ENCODE measurements at places on chromosomes 1 and 21.
A peak's percentile ranks its signal among the peaks of the same experiment; 100 is the strongest.

- DNase-seq = no peak
These were observed 43.0 kb upstream of the PSEN2 start for GRCh38 chr1:226827458-226827857.

DNA sequence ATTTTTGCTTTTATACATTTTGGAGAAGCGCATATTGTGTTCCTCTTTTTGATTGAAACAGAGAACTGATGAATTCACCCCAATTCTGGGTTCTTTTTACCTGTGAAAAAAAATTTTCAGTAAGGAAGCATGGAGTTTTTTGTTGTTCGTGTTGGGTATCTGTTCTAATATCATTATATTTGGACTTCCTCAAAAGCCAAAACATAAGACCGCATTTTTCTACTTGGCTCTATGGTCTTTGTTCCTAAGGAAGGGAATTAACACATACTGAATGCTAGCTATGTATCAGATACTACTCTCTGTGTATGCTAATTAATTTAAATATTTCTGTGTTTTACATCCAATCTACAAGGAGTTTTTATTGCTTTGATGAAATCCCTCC lies 12.9 kb downstream of the EPB41 start:
- no peak for DNase-seq

GRCh38 chr21:37532868-37533780 lies 166.6 kb downstream of the DYRK1A start:
- DNase-seq = peak; percentile 61

DNA sequence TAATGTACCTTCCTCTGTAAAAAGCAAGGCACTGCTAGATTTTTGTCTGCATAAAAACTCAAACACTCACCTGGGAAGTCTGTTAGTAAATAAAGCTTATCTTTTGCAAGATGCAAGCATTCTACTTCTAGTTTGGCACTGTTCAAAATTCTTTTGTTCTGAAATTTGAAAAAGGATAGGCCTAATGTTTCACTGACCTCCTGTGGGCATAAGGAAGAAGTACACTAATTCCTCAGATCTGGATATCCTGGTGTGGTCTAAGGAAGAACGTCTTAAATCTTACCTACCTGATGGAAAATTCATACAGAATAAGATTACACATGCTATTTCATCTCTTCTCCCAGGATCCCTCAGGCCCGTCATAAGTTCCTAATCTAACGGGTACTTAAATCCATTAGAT lies 93.5 kb upstream of the CAMK1G start:
- DNase-seq = peak; percentile 25

- no peak for DNase-seq
These were observed 14.3 kb downstream of the ZNF670 start for GRCh38 chr1:247064304-247064703.

GRCh38 chr1:229430761-229431283 lies 3.1 kb downstream of the ACTA1 start:
- DNase-seq = peak; percentile 37

DNA sequence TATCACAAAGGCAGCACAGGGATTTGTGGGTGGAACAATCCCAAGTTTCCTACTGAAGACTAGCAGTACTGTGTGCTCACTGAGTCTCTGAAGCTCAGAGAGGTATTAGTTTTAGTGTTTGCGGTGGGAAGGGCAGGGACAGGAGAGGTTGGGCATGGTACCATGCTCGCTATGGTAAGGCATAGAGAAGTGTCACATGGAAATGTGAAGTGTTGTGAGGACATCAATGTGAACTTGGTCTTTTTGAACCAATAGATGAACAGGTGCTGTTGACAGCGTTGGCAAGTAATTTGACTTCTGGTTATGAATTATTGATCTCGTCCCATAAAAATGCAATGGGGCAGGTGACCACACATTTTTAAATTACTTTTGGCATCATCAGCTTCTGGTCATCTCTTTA lies 55.8 kb upstream of the ADAMTS1 start:
- no peak for DNase-seq

DNA sequence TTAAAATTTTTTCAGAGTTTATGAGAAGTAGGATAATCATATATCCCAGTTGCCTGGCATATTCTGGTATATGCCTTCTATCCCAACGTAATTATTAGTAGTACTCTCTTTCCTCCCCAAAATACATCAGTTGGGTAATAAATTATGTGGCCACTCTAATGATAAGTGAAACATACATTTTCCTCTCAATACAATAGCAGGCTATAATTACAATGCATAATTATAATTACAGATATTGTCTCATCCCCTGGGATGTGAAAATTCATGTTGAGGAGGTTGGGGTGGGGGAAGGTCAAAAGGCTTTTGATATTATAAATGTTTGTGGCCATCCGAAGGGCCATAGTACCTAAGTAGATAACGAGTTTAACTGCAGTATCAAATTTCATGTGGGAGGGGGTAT lies 277.1 kb downstream of the ST6GALNAC3 start:
- DNase-seq = no peak

DNA sequence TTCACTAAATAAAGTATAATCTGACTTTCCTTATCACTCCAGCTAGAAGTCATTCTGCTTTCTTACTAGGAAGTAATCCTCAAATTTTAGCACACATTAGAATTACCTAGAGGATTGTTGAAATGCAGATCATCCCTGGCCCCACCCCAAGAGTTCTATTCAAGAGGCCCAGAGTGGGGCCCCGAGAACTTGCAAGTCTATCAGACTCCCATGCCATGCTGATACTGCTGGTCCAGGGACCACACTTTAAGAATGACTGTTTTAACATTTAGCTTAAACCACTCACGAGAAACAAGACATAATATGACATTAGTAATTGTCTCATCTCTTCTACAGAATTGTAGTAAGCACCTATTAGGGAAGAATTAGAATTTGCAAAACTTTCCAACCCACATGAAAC lies 7.7 kb upstream of the SYNJ1 start:
- no peak for DNase-seq

DNA sequence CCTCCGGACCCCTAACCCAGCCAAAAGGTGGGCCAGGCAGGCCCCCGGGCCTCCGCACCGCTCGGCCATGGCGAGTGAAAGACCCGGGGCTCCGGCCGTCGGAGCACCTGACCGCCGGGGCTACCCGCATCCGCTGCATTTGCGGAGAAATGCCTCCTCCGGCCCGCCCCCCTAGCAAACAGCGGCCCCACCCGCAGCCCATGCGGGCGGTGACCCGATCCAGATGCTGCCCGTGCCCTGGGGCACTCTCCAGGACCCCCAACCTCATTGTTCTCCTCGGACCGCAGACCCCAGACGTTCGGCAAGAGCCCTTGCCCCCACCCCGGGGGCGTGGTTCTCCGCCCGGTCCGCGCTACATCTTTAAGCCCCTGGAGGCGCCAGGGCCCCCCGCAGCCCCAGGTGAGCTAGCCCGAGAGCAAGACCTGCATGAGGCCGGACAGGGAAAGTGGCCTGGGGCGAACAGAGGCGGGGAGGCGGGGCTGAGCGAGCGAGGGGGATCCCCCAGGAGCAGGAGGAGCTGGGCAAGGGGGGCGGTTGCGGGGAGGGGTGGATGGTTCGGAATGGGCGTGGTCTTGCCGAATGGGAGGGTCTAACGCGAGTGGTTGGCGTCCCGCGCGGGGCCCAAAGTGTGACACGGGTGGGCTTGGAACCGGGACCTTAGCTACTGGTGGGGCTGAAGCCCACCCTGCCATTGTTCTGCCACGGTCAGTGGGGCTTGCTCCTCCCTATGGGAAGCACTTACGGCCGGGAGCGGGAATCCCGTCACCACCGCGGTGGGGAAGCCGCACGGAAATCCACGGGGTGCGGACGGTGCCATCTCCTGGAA lies 6.3 kb upstream of the CRYBG2 start:
- no peak for DNase-seq

GRCh38 chr1:28755701-28756100 lies 19.0 kb downstream of the YTHDF2 start:
- DNase-seq = peak; percentile 31

DNA sequence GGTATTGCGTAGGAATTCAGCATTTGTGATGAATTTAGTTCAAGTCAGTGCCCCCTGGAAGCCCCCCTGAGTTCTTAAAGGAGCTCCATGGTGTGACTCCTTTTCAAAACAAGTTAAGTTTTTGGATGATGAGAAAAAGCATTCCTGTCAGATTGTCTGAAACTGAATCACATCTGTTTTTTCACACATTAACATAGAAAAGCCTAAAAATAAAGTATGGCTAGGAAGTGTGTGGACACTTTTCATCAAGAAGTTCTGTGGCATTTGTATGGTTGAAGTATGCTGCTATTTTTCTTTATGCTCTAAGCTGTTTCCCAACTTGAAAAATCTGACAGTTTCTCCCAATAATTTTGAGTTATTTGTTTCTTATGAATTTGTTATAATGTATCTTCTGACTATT lies 33.7 kb downstream of the PRDM2 start:
- no peak for DNase-seq

GRCh38 chr1:231062500-231063270 lies 22.6 kb upstream of the FAM89A start:
- peak; percentile 68 for DNase-seq

DNA sequence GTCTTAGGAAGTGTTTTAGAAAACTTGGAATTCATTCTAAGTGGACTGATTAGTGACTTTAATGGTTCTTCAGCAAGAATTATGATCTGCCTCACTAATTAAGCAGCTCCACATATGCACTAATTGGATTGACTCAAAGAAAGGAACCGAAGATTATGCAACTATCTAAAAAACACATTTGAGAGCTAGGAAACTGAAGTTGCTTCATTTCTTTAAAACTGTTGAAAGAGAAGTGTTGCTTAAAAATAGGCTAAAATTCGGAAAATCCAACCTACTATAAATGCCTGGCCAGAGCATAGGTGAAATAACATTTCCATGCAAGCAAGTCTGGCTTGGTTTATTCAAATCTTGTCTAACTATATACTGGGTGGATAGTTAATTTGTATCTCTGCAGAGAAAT lies 502.9 kb upstream of the ZRANB2 start:
- no peak for DNase-seq

DNA sequence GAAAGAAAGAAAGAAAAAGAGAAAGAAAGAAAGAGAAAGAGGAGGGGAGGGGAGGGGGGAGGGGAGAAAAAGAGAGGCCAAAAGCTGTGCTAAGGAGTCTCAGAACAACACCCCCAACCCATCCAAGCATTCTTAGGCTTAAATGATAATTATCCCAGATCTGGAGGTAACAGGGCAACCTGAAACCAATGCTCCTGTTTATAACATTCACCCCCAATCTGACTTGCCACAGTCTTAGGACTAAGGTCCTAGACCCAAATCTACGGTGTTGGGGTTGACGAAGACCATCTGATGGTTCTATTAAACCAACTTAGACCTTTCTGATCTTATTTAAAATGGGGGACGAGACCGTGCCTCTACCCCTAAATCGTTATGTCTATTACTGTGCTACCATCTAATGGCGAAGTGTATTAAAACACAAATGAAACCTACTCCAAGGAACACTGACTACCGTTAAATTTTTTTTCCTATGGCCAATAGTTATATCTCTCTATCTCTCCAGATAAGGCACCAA lies 119.3 kb upstream of the CDC42BPA start:
- peak; percentile 68 for DNase-seq

All from IMR-90 (cell line).